Stimulated activated CD8-positive, alpha-beta memory T cell treated with anti-CD3 and anti-CD28 coated beads, Interleukin-4, amount 100 ng/mL, for 24 hours (primary cell): ENCODE measurements at places on chromosomes 16 and 17.

- no peak for DNase-seq
Observed at GRCh38 chr17:2058586-2059546, 4.0 kb downstream of the HIC1 start.

GRCh38 chr17:17691468-17692263, 10.4 kb downstream of the RAI1 start:
- no peak for DNase-seq

DNA sequence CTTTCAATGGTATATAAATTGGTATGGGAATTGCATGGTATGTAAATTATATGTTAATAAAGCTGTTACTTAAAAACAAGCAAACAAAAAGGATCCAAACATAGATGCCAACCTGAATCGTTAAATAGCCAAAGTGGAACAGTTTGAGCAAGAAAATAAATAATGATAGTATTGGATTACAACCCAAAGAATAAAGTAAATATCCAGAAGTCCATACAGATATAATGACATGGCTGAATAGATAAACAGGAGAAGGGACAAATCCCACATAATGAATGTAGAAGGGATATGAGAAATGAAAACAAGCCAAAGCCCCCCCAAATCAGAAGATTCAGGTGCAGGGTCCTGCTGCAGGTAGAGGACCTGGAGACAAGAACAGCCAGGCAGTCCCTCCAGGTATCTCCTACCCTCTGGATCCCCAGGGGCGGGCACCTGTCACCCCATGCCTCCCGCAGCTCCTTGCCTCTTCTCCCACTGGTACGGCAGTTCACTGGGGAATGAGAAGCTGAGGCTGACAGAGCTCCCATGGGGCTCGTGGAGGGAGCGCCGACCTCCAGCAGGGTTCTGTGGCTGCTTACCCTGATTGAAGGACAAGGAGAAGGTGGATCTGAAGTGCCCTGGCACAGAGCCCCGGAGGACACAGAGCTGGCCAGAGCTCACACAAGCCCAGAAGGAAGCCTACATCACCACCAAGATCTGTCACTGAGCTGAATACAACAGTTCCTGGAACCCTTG, 9.9 kb upstream of the LCAT start:
- DNase-seq: no peak

- DNase-seq: no peak
Observed at GRCh38 chr17:37762666-37763065, 17.8 kb upstream of the HNF1B start.

GRCh38 chr17:56447171-56447570, 146.3 kb upstream of the NOG start:
- no peak for DNase-seq

DNA sequence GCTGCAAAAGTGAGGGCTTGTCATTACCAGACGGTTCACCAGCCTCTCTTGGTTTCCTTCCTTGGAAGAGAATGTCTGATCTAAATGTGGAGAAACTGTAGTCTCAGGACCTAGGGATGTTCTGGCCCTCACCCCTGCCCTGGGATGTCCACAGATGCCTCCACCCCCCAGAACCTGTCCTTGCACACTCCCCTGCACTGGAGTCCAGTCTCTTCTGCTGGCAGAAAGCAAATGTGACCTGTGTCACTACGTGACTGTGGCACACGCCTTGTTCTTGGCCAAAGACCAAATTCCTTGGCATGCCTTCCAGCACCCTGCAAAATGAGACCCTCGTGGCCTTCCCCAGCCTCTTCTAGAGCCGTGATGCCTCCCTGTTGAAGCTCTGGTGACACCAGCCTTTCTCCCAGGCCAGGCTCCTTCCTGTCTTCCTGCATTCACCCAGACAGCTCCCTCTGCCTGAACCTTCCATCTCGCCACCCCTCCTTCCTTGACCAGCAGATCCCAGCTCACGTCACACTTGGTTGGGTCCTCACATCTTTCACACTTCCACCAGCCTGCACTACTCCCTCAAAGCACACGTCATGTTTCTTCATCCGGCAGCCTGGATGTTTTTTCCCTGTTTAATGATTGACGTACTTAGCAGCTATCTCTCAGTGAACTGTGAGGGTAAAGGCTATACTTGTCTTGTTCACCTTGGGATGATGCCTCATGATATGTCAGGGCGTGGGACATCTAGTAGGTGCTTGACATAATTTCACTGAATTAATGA, 4.3 kb downstream of the ZNF768 start:
- no peak for DNase-seq

DNA sequence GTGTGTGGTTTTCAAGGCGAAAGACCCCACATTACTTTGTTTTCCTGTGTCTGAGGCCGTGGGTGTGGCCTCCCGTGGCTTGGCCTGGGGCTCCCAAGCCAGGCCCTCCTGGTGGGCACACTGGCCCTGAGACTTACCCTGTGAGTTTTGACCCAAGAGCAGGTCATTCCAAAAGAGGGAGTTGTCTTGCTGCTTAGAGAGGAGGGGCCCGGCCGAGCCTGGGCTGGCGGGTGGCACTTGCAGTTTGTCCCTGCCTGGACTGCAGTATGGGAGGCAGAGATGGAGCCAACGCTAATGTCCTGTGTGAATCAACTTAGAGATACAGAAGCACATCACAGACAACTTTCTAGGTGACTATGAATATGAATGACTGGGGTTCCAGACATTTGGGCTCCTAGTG, 22.7 kb downstream of the PLEKHG4 start:
- no peak for DNase-seq

GRCh38 chr17:49910858-49911204, 58.2 kb upstream of the DLX4 start:
- DNase-seq: no peak

- no peak for DNase-seq
Observed at GRCh38 chr16:28924399-28924761, 658 bp downstream of the RABEP2 start.
